Stimulated activated CD8-positive, alpha-beta memory T cell treated with anti-CD3 and anti-CD28 coated beads, Interleukin-4, amount 100 ng/mL, for 1 hour (primary cell): ENCODE measurements at places on chromosomes 6 and 20.

DNA sequence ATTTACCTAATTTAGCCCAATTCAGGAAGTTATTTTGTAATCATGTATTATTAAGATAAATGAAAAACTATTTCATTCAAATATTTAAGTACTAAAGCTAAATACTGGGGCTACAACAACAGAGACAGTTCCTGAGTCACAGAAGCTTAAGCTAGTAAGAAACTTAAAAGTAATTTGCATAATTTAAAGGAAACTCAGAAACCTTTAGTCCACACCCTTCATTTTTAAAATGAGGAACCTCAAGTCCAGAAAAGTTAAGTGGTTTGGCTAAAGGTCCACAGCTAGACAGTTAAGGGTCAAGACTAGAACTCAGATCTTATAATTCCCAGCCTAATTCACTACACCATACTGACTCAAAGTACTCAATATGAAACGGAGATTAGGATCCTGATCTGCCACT is 7.2 kb downstream of the LMBRD1 start:
- no peak for DNase-seq

GRCh38 chr6:140988780-140989179 is 1143.9 kb upstream of the GJE1 start:
- no peak for DNase-seq

DNA sequence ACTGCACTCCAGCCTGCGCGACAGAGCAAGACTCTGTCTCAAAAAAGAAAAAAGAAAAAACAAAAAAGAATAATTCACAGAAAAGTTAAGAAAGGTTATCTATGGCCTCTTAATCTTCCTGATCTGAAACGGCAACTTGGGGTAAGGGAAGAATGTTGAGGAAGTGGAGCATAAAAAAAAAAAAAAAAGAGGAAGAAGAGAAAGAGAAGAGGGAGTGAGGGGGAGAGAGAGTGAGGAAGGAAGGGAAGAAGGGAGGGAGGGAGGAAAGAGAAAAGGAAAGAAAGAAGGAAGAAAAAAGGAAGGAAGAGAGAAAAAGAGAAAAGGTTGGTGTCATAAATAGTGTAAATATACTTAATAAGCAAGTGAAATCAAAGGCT is 68.9 kb upstream of the NCOA3 start:
- no peak for DNase-seq

DNA sequence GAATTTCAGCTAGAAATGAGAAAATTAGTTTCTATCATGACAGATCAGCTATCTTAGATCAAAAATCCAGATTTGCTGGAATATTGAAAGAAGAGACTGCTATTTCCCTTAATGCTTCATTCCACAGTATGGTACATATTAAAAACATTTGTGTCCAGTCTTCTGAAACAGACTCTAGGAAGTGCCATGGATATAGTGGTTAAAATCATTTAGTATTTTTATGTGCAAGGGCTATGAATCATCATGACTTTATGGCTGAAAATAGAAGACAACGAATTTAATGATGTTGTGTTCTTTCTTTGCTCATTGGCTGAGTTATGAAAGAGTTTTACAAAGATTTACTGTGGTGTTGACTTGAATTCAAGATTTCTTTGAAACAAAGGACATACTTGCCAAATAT is 146.6 kb downstream of the ANKRD60 start:
- no peak for DNase-seq

DNA sequence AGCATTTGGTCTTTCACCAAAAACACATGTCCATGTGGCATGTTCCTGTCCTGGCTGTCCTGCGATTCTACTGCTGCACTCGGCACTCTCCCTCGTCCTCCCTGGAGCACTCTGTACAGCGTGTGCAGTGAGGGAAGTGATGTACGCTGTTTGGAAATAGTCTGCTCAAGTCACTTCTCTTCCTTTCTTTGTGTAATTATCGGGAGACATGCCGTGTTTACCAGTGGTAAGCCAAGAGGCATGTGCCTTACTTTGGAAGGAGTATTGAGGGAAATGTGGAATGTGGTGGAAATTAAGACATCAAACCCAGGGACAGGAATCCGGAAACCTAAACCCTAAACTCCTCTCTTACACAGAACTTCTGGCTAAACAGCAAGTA is 268.5 kb upstream of the FOXQ1 start:
- no peak for DNase-seq

DNA sequence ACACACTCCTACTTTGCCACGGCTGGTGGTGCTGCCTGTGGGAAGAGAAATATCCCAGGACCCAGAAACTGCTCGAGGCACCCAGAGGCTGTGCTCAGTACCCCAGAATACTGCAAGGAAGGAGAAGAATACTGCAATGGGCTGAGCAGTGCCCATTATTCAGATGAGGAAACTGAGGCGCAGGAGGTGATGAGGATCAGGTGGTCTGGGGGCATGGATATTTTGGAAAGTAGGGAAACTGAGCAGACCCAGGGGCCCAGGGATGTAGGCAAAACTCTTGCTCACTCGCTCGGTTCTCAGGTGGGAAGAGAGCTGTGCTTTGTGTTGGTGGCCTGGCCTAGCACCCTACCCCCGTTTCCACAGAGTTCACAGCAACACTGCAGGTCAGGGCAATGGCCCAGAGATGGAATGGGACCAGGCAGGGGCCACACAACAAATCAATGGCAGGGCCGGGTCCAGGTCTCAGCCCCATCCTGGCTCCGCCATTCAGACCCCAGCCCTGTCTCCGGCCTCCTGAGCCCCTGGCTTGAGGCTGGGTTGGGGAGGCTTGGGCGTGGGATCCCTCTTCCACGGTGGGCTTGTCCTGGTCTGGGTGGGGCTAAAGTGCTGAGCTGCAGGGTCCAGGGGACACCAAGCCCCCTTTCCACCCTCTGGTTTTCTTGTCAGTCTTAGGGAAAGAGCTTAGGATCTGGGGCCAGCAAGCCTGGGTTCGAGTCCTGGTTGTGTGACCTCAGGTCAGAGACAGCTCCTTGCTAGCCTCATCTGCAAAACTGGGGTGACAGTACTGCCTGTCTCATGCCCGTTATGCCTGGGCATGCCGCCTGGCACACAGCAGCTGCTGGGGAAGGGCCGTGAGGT is 33.9 kb downstream of the SUN5 start:
- no peak for DNase-seq

- DNase-seq = no peak
Observed at GRCh38 chr6:70277470-70277869, 25.4 kb downstream of the COL9A1 start.

GRCh38 chr6:7939864-7940228 is 29.3 kb upstream of the TXNDC5 start:
- DNase-seq = no peak

DNA sequence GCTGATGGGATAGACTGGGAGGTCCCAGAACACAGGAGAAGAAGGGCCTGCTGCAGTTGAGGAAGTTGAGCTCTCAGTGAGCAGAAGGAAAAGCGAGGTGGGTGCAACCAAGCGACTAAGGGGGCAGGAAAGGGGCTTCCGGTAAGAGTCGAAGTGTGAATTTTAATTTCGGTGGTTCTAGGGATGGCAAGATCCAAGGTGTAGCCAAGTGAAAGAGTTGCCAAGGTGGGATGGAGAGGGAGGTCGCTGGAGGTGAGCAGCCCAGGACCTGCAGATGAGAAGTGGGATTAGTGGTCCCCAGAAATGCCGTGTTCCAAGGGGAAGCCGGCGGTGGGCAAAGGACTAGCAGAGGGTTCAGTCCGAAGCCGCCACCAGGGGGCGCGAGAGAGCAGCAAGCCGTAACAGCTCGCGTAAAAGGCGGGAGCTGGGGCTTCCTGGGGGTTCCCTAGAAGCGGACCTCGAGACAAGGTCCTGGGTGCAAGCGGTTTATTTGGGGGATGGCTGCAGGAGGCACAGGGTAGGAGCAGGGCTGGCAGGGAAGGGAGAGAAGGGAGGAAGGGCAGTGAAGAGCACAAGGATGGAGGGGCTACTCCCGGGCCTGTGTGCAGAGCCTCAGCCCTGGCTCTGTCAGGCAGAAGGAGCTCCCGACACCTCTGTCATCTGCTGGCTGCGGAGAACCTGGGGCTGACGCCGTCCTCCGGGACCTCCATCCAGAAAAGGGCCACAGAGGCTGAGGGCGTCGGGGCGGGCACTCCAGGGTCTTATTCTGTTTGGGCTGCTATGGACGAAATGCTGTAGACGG is 103.6 kb downstream of the PAX1 start:
- DNase-seq = no peak

DNA sequence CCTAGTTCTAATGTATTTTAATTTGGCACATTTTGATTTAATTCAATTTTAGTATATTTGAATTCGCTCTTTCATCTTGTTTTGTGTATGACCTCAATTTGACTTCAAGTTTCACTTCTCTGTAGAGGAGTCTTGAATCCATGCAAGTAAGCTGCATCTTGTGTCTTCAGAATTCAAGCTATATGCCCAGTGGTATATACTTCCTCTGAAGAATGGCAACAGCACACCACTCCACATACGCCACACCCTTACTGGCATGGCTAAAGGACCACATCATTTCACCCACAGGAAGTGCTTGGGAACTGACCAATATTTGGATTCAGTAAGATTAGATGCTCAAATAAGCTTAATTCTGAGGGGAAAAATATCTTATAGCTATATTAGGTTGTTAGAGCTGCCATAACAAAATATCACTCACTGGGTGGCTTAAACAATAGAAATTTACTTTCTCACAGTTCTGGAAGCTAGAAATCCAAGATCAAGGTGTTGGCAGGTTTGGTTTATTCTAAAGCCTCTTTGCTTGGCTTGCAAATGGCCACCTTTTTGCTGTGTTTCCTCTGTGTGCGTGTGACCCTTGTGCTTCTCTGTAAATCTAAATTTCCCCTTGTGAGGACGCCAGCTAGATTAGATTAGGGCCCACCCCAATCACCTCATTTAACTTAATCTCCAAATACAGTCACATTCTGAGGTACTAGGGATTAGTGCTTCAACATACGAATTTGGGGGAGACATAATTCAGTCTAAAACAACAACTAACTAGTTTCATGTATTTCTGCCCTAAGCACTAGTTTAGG is 2.8 kb upstream of the ASF1A start:
- no peak for DNase-seq

DNA sequence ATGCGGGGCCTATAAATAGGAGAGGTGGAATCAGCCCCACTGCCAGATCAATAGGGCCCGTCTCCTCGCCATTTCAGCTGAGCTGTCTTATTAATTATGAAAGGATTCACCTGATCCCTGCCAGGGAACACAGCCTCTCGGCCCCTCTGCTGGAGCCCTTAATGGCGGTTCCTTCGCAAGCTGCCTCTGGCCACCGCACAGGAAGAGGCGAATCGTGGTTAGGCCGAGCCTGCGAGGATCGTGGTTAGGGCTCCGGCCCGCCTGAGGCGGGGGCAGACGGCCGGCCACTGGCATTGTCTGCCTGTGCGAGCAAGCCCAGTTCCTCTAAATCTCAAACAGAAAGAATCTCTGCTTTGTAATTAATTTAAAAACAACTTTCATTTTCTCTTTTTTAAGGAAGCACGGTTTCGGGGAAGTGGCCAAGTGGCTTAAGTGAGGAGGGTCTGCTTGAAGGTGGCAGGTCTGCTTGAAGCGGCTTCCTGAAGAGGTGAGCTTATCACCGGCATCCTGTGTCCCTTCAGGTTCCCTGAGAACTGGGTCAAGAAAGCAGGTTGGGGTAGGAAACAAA is 9.2 kb downstream of the NRN1 start:
- no peak for DNase-seq

GRCh38 chr6:46645265-46645664 is 7.4 kb downstream of the CYP39A1 start:
- DNase-seq = no peak

- no peak for DNase-seq
Observed at GRCh38 chr20:37755665-37756064, 61.8 kb downstream of the CTNNBL1 start.

GRCh38 chr6:135638108-135638507 is 140.6 kb upstream of the AHI1 start:
- DNase-seq = no peak

GRCh38 chr6:21914121-21914973 is 320.8 kb downstream of the SOX4 start:
- peak; percentile 8 for DNase-seq

GRCh38 chr6:69063401-69063800 is 428.3 kb downstream of the ADGRB3 start:
- no peak for DNase-seq

DNA sequence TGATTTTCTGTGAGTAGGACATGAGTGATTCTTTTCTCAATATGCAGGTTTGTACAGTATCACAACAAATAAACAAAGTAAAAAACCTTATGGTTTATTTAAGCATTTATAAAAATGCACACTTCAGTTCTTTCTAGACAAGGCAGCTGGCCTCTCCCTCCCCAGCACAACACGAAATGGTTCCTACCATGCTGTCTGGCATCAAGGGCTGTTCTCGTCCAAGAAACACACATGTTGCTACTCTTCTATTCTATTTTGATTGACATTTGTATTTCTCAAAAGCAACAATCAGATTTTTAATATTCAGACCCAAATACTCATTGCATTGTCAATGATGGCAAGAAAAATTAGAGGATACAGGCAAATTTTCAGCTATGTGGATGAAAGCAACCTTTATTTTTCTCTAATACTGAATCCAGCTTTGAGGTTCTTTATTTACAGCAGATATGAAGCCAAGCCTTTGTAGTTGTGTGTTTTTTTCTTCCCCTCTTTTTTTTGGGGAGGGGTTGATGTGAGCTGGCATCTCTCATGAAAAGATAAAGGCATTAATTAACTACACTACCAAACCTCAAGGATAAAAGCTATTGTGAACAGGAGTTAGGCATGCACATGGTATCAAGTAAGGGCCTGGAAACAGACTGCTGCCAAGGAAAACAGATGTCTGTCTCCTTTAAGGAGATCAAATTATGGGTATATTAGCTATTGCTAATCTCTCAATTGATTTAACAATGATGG is 96.4 kb upstream of the PREP start:
- DNase-seq = no peak

DNA sequence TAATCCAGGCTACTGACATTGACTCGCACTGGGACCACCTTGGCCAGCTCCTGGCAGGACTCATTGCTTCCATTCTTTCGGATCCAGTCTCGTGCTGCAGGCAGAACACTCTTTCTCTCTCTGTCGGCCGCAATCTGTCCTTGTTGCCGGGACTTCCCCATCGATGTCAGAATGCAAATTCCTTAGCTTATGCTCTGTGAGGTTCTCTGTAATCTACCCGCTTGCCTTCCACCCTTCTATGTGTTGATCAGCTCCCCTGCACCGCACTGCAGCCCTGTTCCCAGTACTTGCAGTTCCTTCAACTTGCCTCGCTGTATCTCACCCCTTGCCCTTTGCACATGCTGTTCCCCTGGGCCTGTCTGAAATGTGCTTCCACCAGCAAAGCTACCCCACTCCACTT is 182.0 kb downstream of the PHACTR1 start:
- no peak for DNase-seq
